ENCODE measurements at places on chromosomes 5 and 9.

DNA sequence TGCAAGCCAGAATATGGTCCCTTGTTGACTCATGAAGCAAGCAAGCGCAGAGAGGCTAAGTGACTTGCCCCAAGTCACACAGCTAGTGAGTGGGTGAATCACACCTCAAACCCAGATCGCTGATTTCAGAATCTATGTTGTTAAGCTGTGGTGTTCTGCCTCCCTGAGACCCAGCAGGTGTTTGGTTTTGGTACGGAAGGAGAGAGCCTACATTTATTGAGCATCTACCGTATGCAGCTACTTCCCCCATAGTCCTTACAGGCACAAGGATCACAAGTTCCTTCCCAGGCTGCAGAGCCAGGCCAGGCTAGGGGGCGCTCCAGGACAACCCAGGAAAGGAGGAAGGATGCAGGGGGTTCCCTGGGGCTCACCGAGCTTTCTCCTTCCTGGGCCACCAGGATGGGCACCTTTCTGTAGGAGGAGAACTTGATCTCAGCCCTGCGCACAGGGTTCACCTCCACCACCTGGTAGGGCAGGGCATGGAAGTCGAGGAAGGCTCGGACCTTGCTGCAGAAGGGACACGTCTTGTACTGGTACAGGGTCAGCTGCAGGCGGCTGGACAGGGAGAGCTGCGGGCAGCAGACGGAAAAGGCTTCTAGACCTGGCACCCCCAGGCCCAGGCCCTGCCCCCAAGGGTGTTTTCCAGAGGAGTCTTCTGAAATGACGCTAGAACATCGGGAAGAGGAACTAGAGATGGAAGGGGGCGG, 2.5 kb downstream of the PTGES2 start:
- peak; percentile 52 for DNase-seq

- no peak for DNase-seq
Observed at GRCh38 chr9:135583688-135584011, 22.1 kb downstream of the PAEP start.

GRCh38 chr9:3909966-3910650, 384.3 kb upstream of the RFX3 start:
- no peak for DNase-seq

GRCh38 chr5:136129445-136129844, 3.2 kb upstream of the SMAD5 start:
- DNase-seq = no peak

DNA sequence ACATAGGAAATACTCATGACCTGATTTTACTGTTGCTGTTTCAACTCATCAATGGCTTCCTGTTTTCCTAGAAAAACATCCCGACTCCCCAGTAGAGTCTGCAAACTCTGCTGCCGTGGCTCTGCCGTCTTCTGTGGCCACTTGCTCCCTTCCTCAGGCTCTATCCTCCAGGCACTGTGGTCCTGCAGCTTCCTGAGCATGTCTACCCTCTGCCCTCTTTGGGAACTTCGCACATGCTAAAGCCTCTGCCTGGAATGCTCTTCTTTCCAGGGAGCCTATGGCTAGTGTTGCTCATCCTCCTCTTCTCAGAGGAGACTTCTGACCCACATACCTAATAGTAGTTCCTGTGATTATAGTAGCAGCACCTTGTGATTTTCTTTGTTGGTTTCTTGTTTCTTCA, 256.9 kb downstream of the MAN2A1 start:
- DNase-seq = no peak

DNA sequence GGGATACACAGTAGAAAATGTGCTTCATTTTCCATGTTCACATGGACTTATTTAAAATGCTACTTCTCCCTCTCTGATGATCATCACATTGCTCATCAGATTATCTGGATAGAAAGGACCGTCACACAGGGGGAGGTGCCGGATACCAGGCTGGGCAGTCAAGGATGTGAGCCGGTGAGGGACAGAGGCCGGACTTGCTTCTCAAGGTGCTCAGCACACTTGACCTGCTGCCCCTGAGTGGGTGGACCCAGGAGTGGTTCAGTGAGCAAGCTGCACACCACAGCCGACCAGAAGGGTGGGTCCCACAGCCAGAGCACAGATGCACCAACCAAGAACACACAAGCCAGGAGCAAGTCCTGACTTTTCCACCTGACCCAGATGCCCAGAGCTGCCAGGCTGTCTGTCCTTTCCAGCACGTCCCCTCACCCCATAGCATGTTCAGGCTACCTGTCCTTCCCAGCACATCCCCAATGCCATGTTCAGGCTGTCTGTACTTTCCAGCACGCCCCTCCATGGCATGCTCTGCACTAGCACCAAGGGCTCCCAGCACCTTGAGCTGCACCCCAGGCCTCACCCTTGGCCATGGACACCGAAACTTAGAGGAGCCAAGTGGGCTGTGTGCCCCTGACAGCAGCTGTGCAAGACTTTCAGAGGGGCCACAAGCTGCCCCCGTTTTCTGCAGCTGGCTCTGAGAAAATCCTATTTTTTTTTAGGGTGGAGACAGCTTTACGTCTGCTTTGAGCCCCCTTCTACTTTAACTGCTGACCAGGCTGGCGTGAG, 77.8 kb downstream of the SECISBP2 start:
- no peak for DNase-seq

GRCh38 chr9:125091121-125091520, 52.2 kb downstream of the SCAI start:
- DNase-seq = no peak
